ENCODE measurements at places on chromosomes 5 and 9. TPM values are rescaled to one million over a fixed set of nuclear protein-coding genes. Genes with fewer than 3 reads are reported as not detected.
A peak's percentile ranks its signal among the peaks of the same experiment; 100 is the strongest.

The HAPLN1 gene
- total RNA-seq: not detected

GRCh38 chr9:23538067-23538402 lies 288.0 kb downstream of the ELAVL2 start:
- no peak for DNase-seq

The JAKMIP2 gene
- 6.3 TPM for total RNA-seq

The GPX8 gene
- total RNA-seq: not detected

DNA sequence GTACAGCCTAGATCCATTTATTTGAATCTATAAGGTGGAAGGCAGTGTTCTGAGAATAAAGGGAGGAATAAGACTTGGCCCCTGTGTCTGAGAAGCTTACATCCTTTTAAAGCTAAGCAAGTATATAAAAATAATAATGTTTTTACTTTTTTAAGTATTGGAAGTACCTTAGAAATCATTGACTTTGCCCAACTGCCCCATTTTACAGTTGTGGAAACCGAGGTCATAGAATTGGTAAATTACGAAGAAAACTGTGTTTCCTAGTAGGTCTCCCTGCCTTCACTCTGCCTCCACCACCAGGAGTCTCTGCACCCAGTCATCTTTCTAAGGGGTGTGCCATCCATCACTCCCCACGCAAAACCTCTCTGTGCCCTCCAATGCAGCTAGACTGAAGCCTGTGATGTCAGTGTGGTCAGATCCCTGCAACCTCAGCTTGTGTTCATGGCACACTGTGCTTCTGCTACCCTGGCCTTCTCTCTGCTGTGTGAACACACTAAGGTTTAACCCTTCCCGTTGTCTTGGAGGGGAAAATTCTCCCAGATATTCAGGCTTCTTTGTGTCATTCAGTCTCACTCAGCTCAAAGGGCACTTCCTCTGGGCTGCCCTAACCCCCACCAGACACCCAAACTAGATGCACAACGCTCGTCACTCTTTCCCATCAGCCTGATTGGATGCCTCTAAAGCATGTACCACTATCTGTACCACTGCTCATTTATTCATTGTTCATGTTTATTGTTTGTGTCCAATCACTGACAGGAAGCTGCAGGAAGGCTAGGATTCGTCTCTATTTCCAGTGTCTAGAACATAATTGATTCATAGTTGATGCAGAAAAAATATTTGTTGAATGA lies 18.2 kb downstream of the ADRB2 start:
- DNase-seq: peak; percentile 11

The LCN1 gene
- not detected for total RNA-seq

The RFESD gene
- 4.0 TPM for total RNA-seq

DNA sequence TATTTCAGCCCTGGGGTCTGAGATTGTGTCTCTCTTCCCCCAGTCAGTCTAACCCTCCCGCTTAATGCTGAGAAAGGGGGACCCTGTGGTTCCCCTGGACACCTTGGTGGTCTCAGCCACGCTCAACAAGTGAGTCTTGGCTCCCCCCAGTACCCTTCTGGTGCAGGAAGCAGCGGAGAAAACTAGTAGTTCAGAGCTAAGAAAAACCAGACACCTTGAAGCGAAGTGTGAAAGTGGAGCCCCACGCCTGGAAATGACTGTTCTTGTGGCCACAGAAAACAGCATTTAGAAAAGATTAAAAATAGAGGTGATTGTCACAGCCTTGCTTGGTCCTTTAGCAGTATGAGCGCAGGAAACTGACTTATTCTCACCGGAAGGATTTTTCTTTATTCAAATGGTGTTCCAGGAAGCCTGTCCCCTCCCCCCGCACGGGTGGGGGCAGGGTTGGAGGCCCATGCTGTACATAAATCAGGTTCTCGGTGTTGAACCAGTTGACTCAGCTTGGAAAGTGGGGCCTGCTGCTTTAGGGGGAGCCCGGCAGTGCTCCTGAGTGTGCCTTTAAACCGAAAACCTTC lies 8.1 kb downstream of the ARPC5L start:
- peak; percentile 92 for DNase-seq

The ROPN1L gene
- total RNA-seq: 0.26 TPM

DNA sequence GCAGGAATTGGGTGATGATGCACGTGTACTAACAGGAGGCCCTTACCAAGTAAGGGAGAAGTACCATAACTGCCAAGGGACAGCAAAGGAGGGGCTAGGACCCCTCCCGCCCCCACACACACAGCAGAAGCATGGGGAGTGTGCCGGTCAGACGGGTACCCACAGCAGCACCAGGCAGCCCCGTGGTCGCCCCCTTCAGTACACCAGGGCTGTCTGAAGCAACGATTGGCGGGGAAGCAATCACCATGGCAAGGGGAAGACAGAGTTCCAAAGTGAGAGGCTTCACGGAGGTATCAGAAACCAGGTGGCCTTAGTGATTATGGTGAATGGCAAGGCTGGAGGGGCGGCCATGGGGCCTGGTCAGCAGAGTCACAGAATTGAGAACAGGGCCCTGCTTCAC lies 72.2 kb downstream of the CAMSAP1 start:
- no peak for DNase-seq

GRCh38 chr5:96660971-96661854 lies 963 bp upstream of the CAST start:
- DNase-seq: peak; percentile 38

The MATR3 gene
- total RNA-seq: 124 TPM

The CCNO gene
- 0.19 TPM for total RNA-seq

The DENND1A gene
- total RNA-seq: 18.3 TPM

DNA sequence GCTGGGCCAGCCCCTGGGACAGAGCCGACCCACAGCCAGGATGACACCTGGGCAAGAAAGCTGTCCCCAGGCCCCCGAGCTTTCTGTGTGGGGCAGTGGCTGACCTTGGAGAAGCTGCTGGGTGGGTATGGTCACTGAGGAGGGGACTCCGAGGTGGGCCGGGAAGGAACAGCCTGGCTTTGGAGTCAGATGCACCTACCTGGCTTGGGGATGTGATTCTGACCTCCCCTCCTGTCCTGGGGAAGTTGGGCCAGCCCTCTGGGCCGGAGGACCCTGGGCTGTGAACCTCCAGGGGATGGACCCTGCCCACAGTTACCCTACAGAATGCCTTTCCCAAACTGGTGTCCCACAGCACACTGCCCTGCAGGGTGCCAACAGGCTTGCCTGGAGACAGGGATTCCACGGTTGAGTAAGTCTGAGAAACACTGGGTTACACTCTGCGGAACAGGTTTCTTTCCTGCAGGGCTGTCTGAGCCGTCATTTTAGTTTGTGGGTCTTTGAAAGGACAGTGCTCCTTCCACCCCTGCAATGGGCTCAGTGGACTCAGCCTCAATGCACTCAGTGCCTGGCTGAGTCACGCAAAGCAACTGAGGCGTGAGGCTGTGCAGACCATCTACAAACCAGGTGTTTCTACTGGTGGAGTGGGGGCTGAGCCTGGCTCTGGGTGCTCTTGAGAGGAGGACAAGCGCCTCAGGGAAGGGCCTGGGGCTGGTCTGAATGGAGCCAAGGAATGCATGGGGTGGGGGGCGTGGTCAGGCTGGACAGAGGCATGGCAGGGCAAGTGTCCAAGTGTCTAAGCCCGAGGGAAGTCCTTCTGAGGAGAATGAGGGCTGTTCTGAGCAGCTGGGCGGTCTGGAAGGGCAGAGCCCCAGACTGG lies 41.3 kb upstream of the PHYKPL start:
- DNase-seq: no peak
